ENCODE measurements at places on chromosomes 2 and 18. TPM values are rescaled to one million over a fixed set of nuclear protein-coding genes. Genes with fewer than 3 reads are reported as not detected.

DNA sequence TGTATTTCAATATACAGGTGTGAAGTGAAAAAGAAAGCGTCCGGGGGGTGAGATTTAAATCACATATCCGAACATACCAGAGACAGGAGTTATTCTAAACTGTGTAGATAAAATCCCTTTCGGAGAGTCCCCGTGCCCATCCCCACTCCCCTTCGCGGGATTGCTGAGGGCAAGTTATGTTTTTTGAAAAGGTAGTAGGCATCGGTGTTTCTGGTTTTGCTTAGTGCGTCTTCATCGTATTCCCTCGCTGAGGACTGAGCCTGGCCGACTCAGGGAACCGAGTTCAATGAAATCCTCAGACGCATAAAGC lies 583.4 kb downstream of the ZEB2 start:
- DNase-seq, result no peak

DNA sequence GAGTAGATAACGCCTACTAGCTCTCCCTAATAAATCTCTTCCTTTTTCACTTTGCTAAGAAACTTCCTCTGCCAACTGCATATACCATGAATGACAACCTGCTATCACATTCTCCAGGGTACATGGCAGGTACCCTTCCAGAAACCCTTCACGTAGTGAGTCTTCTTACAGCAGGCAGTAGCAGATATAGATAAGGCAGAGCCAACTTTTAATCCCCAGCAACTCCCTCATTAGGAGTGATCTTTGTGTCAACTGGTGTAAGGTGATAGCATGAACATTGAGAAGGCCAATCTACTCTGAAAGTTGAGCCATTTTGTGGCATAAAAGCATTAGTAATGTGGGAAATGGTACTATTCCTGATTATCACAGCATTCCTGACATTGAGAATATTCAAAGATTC lies 5.7 kb upstream of the STK17B start:
- DNase-seq, result no peak

The IL36RN gene
- total RNA-seq, result not detected

DNA sequence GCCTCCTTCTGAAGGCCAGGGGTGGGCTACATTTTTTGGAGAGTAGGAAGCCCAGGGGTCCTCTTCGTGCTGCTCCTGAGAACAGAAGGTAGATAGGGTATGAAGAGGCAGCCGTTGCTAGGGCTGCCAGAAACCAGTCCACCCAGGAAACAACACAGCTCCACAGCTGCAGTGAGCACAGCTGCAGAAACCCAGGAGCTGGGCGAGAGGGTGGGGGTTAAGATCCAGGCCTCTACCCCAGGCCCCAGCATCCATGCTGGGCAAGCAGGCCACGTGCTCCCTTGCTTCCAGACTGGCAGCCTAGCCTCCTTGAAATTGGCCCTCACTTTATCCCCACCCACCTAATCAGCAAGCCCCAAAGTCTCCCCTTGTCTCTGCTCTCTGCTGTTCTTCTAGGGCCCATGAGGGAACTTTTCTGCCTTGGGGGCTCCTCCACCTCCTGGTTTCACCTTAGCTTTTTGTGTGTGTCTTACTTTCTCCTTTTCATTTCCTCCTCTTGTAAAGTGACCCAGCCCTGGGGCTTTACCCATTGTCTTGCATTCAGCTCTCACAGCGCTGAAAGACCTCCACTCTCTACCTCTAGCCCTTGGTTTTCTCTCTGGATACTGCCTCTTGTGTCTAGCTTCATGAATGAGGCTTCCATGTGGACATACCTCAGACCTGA lies 30.7 kb downstream of the STON1 start:
- no peak for DNase-seq

DNA sequence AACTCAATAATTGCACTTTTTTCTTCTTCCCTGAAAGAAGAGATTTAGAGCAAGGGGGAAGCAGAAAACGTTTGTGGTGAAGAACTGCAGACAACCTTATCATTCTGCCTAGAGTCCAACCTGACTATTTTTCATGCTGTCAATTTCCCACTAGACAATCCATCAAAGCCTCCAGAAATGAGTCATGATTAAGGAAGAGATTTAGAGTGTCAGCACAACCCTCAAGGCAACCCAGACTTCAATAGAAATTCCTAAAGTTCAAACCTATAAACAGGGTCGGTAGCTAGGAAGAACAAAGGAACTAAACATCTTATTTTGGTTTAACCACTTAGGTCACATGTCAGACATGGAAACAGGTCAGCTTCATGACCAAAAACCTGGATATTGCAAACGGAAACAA lies 86.9 kb downstream of the SLC25A12 start:
- no peak for DNase-seq

GRCh38 chr2:174051741-174052583 lies 86.8 kb upstream of the SP3 start:
- no peak for DNase-seq

The FABP1 gene
- not detected for total RNA-seq

GRCh38 chr2:207480521-207481040 lies 49.2 kb upstream of the CREB1 start:
- no peak for DNase-seq

The CCDC68 gene
- total RNA-seq, result 20.8 TPM

DNA sequence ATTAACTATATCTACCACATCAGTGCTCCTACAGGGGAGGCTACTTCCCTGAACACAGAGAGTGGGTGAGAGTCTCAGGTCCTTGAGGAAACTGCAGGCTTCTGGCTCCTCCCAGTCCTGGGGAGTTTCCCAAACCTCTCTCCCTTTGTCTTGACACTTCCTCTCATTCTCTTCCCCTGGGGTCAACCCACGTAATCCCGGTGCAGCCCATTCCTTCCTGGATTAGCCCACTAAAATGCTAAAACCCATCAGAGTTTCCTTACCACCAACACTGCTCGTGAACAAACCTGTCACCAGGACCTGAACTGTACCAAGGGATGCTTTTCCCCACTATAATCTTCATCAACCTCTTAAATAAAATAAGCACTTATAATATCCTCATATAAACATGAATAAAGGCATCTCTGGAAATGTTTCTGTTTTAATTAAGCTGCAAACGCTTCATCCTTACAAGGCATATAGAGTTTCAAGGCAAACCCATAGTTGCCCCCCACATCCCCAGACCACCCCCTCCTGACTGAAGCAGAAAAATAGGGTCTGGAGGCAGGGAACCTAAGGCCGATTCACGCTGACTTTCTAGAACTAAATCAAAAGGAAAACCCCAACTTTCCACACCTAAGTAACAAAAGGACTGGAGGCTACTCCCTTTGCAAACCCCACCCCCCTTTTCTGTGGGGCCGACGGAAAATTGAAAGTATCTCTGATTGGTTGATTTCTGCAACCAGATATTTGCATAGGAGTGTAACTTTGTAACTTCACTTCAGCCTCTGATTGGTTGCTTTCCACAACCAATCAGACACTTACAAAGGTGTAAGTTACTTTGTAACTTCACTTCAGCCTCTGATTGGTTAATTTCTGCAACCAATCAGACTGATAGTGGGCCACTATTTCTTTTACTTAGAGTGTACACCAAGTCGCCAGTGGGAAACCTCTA lies 19.0 kb downstream of the TMSB10 start:
- no peak for DNase-seq

The SPR gene
- 42.5 TPM for total RNA-seq

DNA sequence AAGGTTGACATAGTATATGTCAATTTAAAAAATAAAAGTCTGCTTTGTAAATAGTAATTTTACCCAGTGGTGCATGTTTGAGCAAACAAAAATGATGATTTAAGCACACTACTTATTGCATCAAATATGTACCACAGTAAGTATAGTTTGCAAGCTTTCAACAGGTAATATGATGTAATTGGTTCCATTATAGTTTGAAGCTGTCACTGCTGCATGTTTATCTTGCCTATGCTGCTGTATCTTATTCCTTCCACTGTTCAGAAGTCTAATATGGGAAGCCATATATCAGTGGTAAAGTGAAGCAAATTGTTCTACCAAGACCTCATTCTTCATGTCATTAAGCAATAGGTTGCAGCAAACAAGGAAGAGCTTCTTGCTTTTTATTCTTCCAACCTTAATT lies 78.6 kb upstream of the CSRNP3 start:
- DNase-seq, result no peak

GRCh38 chr2:206535260-206535986 lies 92.1 kb downstream of the ADAM23 start:
- no peak for DNase-seq

All from prostate gland (tissue), 2 donors.